ENCODE measurements at places on chromosomes 2 and 18. TPM values are rescaled to one million over a fixed set of nuclear protein-coding genes. Genes with fewer than 3 reads are reported as not detected.

The AKAIN1 gene
- total RNA-seq, result not detected

The METTL4 gene
- total RNA-seq, result 8.7 TPM

GRCh38 chr18:28728891-28729290, 552.0 kb upstream of the CDH2 start:
- DNase-seq, result peak; percentile 20

- DNase-seq, result no peak
These were observed 254.9 kb upstream of the RAB12 start for GRCh38 chr18:8354304-8354703.

- no peak for DNase-seq
These were observed 33.4 kb upstream of the HPCAL1 start for GRCh38 chr2:10269291-10269690.

GRCh38 chr2:109379507-109379906, 234.3 kb downstream of the SEPTIN10 start:
- no peak for DNase-seq

DNA sequence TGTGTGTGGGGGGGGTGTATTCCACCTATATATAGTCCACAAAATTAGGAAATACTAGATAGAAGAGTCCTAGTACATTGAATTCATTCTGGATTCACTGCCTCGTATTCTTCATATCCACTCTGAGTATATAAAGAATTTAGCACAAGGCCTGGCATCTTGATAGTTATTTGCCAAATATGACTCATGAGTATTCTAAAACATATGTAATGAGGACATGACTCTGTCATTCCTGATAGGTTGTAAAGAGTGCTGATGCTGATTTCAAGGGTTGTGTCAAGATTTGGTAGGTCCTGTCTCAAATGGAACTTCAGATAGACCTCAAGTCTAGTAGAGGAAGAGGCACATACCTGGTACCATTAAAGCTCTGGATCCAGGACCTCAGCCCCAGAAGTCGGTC, 173.4 kb upstream of the BOD1L2 start:
- DNase-seq, result no peak

DNA sequence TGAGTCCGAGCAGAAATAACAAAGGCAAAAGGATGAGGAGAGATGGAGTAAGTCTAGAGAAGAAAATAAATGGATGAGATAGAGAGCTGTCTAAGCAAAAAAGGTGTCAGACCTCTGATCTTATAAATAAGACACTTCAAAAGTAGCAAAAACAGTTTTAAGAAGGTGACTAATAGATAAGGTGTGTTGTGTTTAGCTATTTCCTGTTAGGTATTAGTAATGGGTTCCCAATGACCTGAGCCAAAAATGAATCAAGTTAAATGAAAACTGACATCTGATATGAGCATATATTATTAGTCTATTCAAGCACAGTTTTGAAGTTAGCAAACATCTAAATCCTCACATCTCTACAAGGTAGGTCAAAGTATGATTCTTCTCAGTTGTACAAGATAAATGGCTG, 10.6 kb downstream of the SUPT7L start:
- no peak for DNase-seq

Data from fibroblast of villous mesenchyme (primary cell).